T-helper 1 cell (primary cell): ENCODE measurements at places on chromosomes 12 and 14.

DNA sequence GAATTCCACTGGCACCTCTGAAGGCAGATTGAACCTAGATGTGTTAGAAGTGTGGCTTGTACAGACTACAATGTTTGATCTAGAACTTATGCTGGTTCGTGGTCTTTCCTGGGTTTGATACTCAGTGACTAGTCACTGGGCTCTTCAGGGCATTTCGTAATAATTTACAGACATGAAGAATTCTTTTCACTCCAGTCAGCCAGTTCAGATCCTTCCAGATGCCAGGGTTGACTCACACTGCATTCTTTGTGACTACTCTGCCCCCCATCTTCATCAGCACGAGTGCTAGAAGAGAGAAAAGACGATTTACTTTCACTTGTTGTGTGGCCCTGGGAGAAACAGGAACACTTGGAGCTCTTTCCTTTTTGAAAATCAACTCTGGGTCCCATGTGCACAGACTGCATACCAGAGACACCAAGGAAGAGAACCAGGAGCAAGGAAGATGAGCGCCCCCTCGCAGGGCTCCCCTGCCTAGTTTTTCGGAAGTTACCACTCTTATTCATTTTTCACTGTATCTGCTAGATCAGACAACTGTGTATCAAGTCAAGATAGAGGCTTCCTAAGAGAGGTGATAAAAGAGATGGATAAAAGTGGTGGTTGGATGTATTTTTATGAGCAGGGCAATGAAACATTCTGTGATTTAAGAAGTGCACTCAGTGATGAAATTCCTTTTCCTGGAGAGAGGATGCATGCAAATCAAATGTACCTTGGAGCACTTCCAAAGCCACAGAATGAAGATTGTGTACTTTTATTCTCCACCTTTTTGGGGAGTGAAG lies 33.5 kb upstream of the EVL start:
- no peak for DNase-seq

DNA sequence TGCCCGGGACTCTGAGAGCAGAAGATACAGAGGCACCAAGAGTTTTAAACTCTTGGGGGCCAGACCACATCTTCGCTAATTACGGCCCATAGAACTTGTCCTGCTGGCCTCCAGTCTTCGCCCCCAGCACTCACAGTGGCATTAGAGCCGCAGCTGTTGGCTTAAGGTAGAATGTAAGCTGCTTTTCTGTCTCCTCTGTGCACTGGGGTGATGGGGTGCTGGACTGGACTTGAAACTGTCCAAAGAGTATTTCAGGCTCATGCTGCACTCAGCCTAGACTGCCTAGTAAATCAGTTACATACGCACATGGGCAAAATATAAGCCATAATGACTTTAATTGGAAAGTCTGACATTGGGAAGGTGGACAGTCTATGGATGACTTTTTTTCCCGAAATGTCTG lies 29.0 kb downstream of the YY1 start:
- no peak for DNase-seq

DNA sequence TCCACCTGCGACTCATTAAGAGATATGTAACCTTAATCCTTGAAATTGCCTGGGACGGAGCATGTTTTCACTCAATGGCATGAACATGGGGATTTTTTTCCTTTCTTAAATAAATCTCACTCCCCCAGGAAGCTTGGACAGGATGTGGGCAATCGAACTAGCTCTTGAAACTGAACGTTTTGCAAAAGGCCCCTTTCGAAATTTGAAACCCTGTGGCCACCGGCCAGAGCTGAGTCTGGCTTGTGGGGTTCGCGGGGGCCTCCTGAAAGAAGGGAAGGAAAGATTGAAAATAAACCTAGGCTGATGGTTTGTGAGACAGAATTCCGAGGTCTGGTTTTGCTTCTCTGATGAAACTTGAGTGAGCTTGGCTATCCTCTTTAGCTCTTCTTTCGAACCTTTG lies 101.4 kb upstream of the RTL1 start:
- DNase-seq, result no peak

GRCh38 chr14:100767788-100768536 lies 41.3 kb downstream of the DLK1 start:
- DNase-seq, result no peak

- no peak for DNase-seq
These were observed 103.3 kb downstream of the RBM19 start for GRCh38 chr12:113862590-113863454.

- no peak for DNase-seq
These were observed 70.4 kb downstream of the RCOR1 start for GRCh38 chr14:102662636-102663430.
